ENCODE measurements at places on chromosomes 4 and X.

GRCh38 chrX:38311743-38312142, 15.6 kb downstream of the RPGR start:
- no peak for DNase-seq

GRCh38 chr4:121769341-121769740, 4.4 kb upstream of the SMIM43 start:
- no peak for DNase-seq

DNA sequence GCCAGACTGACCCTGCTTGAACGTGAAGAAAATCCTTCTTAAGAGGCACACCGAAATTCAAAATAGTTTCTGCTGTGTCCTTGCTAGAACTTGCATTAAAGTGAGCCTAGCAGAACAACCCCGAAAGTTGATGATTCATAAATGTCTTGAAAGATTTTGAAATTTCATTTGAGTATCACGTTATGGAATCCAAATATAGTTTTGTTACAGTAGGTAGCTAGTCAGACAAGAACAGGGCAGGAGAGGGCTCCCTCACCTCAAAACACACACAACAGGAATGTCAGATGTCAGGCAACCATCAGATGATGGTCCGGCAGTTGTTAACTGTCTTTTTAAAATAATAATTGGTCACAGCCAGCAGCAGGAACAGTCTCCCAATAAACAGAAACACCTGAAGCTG, 259.6 kb upstream of the GNPDA2 start:
- DNase-seq = no peak

DNA sequence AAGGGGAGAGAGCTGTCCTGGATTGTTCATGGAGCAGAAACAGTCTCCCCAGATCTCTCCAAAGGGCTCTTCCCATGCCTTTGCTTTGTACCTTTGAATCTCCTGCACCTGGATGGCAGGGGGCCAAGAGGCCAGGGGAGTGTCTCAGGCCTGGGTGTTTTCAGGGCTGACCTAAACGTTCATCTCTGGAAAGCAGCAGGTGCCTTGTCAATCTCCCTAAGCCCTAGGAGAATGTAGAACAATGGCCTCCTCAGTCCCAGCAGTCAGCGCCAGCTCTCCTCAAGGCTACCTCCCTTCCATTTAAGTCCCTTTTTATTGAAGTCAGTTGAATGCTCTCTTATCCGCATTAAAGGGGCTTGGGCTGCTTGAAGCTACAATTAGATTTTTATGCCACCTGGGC, 31.2 kb upstream of the NSUN7 start:
- DNase-seq = no peak

DNA sequence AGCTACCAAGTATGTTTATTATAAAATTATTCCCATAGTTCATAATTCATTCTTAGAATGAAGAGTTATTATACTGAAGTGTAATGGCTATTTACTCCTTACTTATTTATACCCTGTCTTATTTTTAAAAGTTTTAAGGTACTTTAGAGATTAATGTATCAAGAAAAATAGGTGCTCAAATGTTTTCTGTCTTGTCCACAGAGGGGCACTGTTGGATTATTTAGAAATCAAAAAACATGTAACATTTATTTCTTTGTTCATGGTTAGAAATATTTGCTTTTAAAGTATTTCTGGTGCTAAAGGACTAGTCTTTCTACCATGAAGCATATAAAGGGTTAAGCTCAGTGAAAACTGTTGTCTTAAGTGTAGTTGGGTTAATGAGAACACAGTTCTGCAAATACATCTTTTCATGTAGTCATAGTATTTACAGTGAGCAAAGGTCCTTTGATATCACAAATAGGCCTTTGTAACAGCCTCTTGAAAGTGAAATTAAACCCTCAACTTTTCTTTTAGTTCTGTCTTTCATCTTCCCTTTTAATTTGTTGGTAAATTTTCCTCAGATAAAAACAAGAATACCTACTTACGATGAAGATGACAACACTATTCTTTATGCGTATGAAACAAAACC, 7.7 kb downstream of the SCML1 start:
- no peak for DNase-seq

DNA sequence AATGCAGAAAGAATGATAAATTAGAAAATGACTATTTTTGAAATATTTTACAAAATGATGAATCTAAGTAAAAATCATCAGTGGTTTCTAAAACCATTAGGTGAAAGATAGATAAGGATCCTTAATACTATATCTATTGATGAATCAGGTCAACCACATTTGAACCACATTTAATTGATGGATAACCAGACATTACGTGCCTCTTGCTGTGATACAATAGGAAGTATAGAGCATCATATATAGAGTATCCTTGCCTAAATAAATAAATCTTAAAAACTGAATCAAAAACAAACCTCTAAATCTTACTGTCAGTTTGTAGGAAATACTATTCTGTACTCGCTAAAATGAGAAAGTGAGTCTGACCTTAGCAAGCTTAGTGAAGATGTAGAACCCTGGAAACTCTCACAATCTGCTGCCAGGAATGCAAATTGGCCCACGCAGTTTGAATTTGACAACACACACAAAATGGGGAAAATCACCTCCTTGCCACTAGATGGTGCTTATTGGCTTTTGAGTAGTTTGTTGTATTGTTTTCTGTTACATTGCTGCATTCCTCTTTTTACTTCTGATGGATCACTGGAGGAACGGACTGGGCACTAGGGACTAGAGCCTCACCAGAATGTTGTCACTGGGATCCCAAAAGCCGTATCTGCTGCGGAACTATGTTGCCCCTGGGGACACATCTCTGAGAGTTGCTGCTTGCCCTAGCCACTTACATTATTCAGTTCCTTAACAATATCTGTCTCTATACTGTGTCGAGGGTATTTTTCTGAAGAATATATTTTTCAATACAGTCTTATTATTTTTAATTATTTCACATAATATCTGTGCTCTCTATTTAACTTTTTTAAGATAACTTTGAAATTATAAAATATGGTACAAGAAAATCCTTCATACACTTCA, 25.4 kb upstream of the SLAIN2 start:
- peak; percentile 11 for DNase-seq

GRCh38 chr4:184384056-184384809, 90.1 kb downstream of the IRF2 start:
- DNase-seq = no peak

DNA sequence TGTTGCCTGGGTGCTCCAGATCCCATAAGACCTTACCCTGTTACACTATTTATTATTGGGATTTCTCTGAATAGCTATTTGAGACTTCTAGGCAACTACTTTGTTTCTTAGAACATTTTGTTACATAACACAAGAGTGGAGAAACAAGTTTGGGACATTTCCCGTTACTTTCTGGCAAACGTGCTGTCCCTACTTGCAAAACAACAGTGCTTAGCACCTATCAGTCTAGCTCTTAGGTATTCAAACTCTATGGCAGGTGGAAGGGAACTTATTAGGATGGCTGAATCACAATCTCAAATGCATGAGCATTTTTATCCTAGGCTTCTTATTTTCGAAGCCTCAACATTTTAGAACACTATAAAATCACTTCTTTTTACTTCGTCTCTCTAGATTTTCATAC, 613.6 kb downstream of the DMD start:
- no peak for DNase-seq

- DNase-seq = no peak
Measured at GRCh38 chrX:27815209-27815608, 7.4 kb downstream of the MAGEB10 start.

DNA sequence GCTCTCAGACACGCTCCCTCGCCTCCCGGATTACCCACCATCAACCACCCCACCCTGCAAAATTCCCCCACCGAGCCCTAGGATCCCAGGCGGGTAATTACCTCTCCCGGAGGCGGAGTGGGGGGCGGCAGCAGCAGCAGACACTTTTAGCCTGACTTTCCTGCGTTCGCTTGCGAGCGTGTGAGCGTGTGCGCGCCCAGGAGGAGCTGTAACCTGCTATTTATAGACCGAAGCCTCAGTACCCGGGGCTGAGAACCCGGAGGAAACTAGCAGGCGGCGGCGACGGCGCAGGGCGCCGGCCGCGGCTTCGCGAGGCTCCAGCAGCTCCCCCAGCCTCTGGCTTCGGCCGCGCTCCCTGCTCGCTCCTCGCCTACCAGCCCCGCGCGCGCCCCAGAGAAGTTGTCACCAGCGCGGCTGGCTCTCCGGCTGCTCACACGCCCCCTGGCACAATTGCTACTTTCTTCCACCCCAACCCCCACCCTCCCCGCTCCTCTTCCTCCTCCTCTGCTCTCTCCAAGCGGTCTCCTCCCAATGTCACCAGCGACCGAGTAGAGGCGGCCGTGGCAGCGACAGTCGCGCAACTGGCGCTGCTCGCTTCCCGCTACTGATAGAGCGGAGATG, at the start of gene INPP4B:
INPP4B (minus strand) TSS at position 194 of the 621 bp plus-strand sequence.
- DNase-seq = peak; percentile 40

GRCh38 chr4:10074767-10075105, 41.9 kb downstream of the WDR1 start:
- no peak for DNase-seq

DNA sequence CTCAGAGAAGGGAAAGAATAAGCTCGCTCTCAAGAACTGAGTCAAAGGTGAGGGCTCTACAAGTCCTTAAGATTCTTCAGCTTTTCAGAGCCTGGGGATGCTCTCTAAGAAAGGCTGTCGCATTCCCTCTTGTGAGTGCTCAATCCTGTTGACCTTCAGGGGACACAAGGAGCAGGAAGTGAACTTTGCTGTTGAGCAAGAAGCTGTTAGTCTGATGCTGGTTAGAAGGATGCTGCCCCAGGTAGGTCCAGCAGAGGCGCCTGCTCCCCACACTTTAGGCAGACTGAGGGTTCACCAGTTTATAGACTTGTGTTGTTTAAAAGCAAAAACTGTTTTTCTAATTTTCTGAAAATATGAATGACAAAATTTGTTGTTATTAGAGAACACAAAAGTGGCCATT, 125.4 kb upstream of the SPOCK3 start:
- no peak for DNase-seq

GRCh38 chr4:73499996-73500765, 18.6 kb downstream of the AFM start:
- no peak for DNase-seq
